ENCODE measurements at places on chromosomes 2 and 18.

DNA sequence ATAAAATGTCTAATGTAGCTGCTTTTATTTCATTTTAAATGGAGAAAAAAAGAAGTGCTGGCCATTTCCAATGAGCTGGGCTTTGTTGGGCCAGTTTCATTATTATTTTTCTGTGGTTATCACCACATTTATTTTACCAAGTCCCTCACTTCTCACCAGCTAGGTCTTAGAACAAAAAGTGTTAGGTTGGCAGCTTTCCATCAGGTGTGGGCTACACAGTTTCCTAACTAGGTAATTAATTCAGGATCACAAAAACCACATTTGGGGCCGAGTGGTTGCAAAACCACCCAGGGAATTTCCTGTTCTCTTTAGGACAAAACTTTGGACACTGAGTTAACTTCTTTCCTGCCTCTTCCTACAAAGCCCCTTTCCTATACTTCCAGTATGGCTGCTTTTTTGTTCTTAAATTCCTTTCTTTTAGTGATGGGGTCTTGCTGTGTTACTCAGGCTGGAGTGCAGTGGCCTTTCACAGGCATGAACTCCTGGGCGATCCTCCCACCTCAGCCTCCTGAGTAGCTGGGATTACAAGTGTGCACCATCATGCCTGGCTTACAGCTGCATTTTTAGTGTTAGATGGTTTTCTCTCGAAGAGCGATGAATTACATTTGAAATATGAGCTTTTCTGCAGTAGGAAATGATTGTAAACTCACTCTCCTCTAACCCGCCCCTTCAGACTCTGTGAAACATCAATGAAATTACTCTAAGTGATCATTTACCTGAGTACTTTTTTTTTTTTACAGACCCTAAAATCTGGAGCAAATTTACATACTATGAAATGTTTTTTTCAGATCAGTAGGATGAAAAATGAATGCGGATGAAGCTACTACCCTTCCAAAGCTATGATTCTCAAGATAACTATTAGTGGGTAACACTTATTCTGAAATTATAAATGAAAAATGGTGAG, 2.6 kb upstream of the ZFP36L2 start:
- DNase-seq: no peak

DNA sequence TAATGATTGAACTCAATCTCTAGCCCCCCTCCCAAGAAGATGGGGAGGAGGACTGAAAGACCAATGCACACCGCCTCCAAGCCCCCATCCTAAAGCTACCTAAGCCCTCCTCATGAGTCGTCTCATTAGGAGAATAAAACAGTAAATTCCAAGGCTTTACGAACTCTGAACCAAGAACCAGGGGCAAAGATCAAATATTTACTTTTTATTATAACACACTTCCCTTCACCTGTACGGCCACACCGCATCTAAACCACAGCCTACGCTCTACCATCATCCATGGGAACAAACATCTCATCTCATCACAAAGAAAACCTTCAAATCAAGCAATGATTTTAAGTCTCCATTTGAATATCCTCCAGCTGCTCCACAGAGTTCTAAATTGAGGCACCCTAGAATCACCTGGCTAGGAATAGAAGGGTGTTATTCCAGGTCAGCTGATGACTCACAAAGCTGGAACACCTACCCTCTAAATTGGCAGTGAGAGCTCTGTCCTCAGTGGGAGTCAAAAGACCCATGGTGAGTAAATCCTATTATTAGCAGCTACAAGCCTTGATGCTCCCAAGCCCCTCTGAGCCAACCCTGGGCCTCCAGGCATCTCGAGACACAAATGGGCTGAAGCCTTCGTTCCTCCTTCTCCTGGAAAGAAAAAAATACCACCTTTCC, 45.6 kb upstream of the BZW1 start:
- no peak for DNase-seq

GRCh38 chr2:223725986-223726970, 111.1 kb downstream of the AP1S3 start:
- DNase-seq: no peak

DNA sequence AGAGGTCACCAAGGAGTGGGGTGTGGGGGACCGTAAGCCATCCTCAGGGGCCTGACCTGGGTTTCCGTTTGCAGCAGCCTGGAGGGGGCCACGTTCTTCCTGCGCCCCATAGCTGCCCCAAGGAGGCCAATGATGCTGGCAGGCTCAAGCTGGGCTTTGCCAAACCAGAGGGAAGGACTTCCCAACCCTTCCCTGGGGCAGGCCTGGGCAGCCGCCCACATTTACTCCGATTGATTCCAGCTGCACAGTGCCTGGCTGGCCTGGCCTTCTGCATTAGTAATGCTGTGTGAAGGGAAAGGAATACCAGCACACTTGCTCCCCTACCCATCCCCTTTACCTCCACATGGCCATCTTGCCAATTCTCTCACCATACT, 360.6 kb upstream of the SLC14A2 start:
- DNase-seq: no peak

DNA sequence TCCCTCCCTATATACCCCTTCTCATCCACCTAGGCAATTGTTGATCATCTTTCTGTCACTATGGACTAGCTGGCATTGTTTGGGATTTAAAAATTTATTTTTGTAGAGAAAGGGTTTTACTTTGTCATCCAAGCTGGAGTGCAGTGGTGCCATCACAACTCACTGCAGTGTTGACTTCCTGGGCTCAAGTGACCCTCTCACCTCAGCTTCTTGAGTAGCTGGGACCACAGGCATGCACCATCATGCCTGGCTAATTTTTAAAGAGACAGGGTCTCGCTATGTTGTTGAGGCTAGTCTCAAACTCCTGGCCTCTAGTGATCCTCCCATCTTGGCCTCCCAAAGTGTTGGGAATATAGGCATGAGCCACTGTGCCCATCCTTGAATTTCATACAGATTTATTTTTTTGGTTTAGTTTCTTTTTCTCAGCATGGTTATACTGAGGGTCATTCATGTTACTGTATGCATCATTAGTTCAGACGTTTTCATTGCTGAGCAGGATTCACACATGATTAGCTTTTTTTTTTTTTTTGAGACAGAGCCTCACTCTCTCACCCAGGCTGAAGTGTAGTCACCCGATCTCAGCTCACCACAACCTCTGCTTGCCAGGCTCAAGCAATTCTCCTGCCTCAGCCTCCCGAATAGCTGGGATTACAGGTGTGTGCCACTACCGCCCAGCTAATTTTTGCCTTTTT, 8.6 kb upstream of the PCARE start:
- DNase-seq: no peak
